A549 treated with Mapracorat at 1 μM for 4 hours (cell line): ENCODE measurements at places on chromosomes 12 and 14. TPM values are rescaled to one million over a fixed set of nuclear protein-coding genes. Genes with fewer than 3 reads are reported as not detected.

Gene ANO4
- 0.10 to 0.39 TPM (median 0.13 TPM) in 5 replicates for total RNA-seq

Gene CLMN
- total RNA-seq: 4.2 to 6.4 TPM (median 5.2 TPM) in 5 replicates

Gene CD69
- total RNA-seq: not detected in 5 replicates

Gene PTCSC3
- not detected in 5 replicates for total RNA-seq

Gene FSCB
- not detected in 5 replicates for total RNA-seq

Gene TAS2R9
- not detected in 5 replicates for total RNA-seq

Gene PTGDR
- not detected in 5 replicates for total RNA-seq

Gene TEX52
- not detected in 5 replicates for total RNA-seq

Gene PHETA1
- total RNA-seq: 6.1 to 10.3 TPM (median 8.5 TPM) in 5 replicates

Gene CBLN3
- 0.77 to 1.2 TPM (median 1.1 TPM) in 5 replicates for total RNA-seq

Gene LMO3
- not detected in 5 replicates for total RNA-seq

Gene THTPA
- total RNA-seq: 12.6 to 14.9 TPM (median 13.7 TPM) in 5 replicates

Gene GLI1
- total RNA-seq: 5.7 to 7.0 TPM (median 6.5 TPM) in 5 replicates

Gene SLC17A8
- total RNA-seq: 0.03 TPM in 1 of 5 replicates, not detected in the others

Gene CRIP2
- 112 to 211 TPM (median 199 TPM) in 5 replicates for total RNA-seq

Gene HOXC4
- 2.1 to 3.7 TPM (median 3.3 TPM) in 5 replicates for total RNA-seq

Gene DCTN2
- total RNA-seq: 117 to 160 TPM (median 118 TPM) in 5 replicates

Gene VWF
- total RNA-seq: 0.15 to 0.34 TPM (median 0.18 TPM) in 5 replicates

Gene IFI27
- 0.49 to 1.5 TPM (median 1.2 TPM) in 5 replicates for total RNA-seq

Gene IL31
- not detected in 5 replicates for total RNA-seq

Gene MFAP5
- 0.07 to 0.79 TPM (median 0.34 TPM) in 4 of 5 replicates, not detected in the other for total RNA-seq

Gene KCNA5
- total RNA-seq: not detected in 5 replicates

Gene L2HGDH
- total RNA-seq: 8.0 to 12.2 TPM (median 9.8 TPM) in 5 replicates

Gene RAB2B
- total RNA-seq: 10.2 to 13.5 TPM (median 11.6 TPM) in 5 replicates

Gene THAP2
- total RNA-seq: 4.0 to 5.6 TPM (median 4.4 TPM) in 5 replicates

Gene CYP27B1
- 1.5 to 2.8 TPM (median 1.7 TPM) in 5 replicates for total RNA-seq

Gene FITM1
- total RNA-seq: 0.13 to 0.19 TPM in 2 of 5 replicates, not detected in the others

Gene AKAP5
- total RNA-seq: 0.35 to 0.46 TPM (median 0.41 TPM) in 5 replicates

Gene LUM
- 0.08 to 0.33 TPM (median 0.28 TPM) in 5 replicates for total RNA-seq

Gene SYNDIG1L
- not detected in 5 replicates for total RNA-seq

Gene BBS10
- 3.5 to 5.3 TPM (median 5.1 TPM) in 5 replicates for total RNA-seq

Gene TAS2R8
- not detected in 5 replicates for total RNA-seq

Gene LDHB
- 1,524 to 1,708 TPM (median 1,593 TPM) in 5 replicates for total RNA-seq

Gene BIN2
- 0.07 to 0.15 TPM (median 0.13 TPM) in 5 replicates for total RNA-seq

Gene SLC39A5
- not detected in 5 replicates for total RNA-seq

Gene NKX2-1
- total RNA-seq: 0.05 to 0.10 TPM in 2 of 5 replicates, not detected in the others

Gene TMTC1
- total RNA-seq: 0.05 to 0.21 TPM (median 0.07 TPM) in 5 replicates

Gene GPR132
- total RNA-seq: 0.40 to 0.70 TPM (median 0.56 TPM) in 5 replicates

Gene TMEM260
- total RNA-seq: 3.2 to 5.9 TPM (median 5.2 TPM) in 5 replicates

Gene CHD8
- 37.0 to 41.9 TPM (median 37.9 TPM) in 5 replicates for total RNA-seq

Gene ZFC3H1
- total RNA-seq: 13.2 to 17.2 TPM (median 15.4 TPM) in 5 replicates

Gene PSEN1
- 55.1 to 67.6 TPM (median 64.2 TPM) in 5 replicates for total RNA-seq

Gene INHBC
- not detected in 5 replicates for total RNA-seq

Gene SPATA7
- 2.9 to 4.8 TPM (median 3.8 TPM) in 5 replicates for total RNA-seq

Gene CCDC184
- total RNA-seq: 2.6 to 3.8 TPM (median 3.2 TPM) in 5 replicates

Gene TMEM253
- 0.64 to 1.1 TPM (median 0.76 TPM) in 5 replicates for total RNA-seq

Gene DBX2
- not detected in 5 replicates for total RNA-seq

Gene PLEKHG7
- not detected in 5 replicates for total RNA-seq

Gene C12orf56
- 0.12 TPM in 1 of 5 replicates, not detected in the others for total RNA-seq

Gene INSM2
- 0.06 to 0.12 TPM (median 0.08 TPM) in 3 of 5 replicates, not detected in the others for total RNA-seq

Gene KLHL33
- total RNA-seq: not detected in 5 replicates

Gene SLC5A8
- total RNA-seq: not detected in 5 replicates

Gene CCDC177
- total RNA-seq: 0.06 to 0.07 TPM in 2 of 5 replicates, not detected in the others

Gene KRT6C
- not detected in 5 replicates for total RNA-seq

Gene COPZ1
- 202 to 296 TPM (median 223 TPM) in 5 replicates for total RNA-seq
